ENCODE measurements at places on chromosomes 4 and X.

GRCh38 chr4:36011381-36011780, 232.9 kb downstream of the ARAP2 start:
- DNase-seq: no peak

DNA sequence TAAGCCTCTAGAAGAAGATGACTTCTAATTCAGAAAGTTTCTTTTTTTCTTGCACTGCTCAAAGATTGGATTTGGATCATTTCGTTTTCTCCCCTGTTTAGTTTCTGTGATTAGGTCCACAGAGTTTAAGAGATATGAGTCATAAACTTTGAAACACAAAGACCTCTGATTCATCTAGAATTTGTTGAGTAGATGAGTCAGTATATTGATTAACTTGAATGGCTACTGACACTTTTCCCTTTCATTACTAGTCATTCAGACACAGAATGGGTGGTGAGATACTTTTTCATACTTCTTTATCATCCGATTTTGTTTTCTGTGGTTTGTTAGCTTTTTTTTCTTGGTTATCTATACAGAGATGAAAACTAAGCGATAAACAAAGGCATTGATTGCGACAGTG, 34.1 kb upstream of the AFF2 start:
- DNase-seq: no peak

- DNase-seq: no peak
These were observed 4.6 kb upstream of the ZNF185 start for GRCh38 chrX:152892999-152893891.

- DNase-seq: no peak
These were observed 55.3 kb upstream of the CXCL8 start for GRCh38 chr4:73685052-73685451.

DNA sequence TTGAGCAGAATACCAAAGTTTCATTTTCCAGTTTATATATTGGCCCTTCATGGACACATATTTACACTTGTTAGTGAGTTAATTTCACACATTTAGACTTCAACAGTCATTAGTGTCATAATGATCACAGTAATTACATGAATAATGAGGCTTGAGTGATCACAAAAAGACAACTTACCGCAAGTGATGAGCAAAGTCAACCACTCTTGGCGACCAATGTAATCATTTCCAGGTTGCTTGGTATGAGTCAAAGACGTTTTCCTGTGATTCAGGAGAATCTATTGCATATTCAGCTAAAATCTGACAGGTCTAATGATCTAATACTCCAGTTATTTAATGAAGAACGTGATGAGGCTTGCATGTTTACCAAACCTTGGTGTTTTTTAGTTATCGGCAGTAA, 407.9 kb upstream of the TENM3 start:
- DNase-seq: no peak

DNA sequence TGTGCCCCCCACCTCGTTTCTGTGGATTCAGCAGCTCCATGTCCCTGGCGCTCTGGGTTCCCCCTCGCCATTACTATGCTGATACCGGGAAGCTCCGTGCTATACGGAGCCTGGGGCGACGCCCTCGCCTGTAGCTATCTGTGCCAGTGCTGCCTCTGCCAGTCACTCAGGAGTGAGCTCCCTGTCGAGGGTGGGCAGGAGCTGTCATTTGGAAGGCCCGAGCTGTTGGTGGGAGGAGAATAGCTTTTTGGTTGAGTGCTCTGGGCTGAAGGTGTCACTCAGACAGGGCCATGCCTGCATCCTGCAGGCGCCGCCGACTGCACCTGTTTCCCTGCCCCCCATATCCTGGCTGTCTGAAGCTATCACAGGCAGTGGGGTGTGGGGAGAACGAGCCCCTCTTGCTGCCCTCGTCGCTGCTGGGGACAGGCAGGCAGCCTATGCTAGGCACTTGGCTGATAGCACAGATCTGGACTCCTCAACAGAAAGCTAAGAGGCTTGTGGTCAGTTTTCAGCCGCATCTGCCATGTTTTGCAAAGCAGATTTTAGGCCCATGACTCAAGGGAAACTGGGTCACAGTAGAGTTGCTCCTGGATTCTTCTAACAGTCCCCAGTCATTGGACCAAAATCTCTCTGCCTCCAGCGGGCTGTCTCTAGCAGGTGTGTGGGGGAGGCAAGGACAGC, 31.8 kb downstream of the CPLX1 start:
- no peak for DNase-seq

Data from esophagus squamous epithelium (tissue), 5 donors.